ENCODE measurements at places on chromosomes 6 and 20.

- DNase-seq: no peak
These were observed 33.6 kb upstream of the HSF2 start for GRCh38 chr6:122365775-122366403.

DNA sequence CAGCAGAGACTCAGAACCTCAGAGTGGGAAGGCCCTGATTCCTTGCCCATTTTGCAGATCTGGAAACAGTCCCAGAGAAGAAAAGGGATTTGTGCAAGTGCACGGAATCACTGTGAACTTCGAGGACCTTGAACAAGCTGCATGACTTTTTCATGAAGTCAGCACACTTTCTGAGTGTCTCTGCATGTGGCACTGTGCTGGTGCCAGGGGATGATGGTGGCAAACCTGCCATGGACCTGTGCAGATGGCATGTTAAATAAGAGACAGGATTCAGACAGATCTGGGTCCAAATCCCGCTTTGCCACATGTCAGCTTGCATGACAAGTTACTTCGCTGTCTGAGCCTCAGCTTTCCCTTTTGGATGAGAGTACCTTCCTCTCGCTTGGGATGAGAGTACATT is 26.8 kb downstream of the ZNF831 start:
- DNase-seq: no peak

- no peak for DNase-seq
These were observed 621.5 kb upstream of the BTBD3 start for GRCh38 chr20:11296221-11296620.

DNA sequence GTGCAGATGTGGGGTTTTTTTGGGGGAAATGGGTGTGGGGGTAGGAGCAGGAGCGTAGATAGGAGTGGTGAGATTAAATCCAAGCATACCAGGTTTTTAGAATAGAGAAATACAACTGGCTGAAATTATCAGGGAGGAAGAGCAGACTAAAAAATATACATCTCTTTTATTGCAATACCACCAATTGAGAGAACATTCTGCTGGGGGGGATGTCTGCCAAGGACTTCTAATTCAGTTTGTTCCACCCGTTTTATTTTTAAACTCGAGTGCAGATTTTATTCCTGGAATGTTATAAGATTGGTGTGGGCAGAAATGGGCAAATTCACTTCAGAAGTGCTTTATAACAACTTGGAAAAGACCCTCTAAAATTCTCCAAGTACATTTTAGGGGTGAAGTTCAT is 192.7 kb downstream of the GMPR start:
- no peak for DNase-seq

DNA sequence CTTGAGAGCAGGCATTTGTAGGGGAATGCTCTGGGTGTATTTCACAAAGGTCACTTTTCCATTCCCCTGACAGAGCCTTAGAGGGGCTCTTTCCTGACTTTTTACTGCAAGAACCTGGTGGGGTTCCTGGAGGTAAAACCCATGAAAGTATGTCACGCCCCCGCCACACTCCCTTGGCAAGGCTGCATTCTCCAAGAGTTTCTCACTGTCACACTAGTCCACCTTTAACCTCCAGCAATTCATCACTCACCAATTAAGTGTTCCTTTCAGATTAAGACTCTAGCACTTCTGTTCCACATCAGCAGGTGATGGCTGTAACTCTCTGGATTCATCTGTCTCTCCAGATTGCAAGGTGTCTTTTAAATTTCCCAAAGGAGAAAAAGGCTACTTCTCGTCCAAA is 32.7 kb upstream of the NKX2-4 start:
- no peak for DNase-seq

GRCh38 chr6:119079283-119079809 is 882 bp upstream of the FAM184A start:
- DNase-seq: no peak

- DNase-seq: no peak
These were observed 648.5 kb downstream of the RNF144B start for GRCh38 chr6:19035461-19036195.

DNA sequence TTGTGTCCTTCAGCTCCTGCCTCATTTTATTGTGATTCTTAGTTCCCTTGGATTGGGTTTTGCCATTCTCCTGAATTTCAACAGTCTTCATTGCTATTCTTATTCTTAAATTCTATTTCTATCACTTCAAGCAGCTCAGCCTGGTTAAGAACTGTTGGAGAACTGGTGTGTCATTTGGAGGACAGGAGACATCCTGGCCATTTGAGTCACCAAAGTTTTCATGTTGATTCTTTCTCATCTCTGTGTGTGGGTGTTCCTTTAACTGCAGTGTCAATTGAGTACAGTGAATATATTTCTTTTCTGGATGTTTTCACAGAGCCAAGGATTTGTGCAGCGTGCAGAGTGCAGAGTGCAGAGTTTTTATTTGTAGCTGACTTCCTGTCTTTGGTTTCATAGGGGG is 33.5 kb upstream of the TFB1M start:
- no peak for DNase-seq

GRCh38 chr6:152879681-152880080 is 103.2 kb downstream of the FBXO5 start:
- no peak for DNase-seq

DNA sequence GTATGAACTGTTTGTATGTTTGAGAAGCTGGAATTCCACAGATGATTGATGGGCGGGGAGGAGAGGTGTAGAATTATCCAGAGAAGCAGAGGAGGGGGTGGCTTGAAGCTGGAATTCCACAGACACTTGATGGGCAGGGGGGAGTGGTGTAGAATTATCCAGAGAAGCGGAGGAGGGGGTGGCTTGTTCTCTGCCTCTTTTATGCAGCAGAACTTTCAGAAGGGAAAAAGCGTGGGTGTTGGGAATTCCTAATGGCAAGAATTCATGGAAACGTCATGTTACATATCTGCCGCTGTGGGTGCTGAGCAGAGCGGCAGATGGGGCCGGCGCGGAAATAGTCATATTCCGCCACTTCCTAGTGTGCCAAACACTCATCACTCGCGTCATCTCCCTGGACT is 167.9 kb upstream of the KCNG1 start:
- DNase-seq: no peak

DNA sequence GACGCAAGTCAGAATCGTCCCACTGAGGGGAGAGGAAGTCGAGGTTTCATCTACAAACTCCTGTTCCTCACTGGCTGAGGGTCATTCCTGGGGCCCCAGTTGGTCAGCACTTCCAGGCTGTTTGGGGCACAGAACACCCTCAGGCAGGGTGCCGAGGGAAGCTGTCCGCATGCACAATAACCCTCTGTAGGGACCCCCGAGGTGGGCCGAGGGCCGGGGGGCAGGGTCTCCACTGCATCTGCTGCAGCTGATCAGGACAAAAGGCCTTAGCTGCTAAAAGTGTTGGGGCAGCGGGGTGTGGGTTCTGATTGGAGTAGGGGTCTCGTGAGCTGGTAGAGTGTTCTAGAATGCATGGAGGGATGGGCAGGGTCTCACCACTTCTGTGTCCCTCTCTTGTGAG is 125.1 kb downstream of the TOX2 start:
- no peak for DNase-seq

DNA sequence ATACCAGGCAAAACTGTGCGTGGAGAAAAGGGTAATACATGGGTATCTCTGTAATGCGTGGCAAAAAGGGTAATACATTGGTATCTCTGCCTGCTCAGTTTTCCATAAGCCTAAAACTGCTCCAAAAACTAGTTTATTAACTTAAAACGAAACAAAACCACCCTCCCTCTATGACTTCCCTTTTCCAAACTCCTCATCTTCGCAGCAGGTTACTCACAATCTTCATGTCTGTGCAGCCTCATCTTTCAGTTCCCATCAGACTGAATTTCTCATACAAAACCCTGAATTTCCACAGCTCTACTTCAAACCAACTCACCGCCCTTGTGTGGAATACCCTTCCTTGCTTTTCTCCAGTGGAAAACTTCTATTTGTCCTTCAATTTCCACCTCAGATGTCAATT is 199.4 kb downstream of the PHACTR1 start:
- DNase-seq: no peak

- DNase-seq: no peak
These were observed 207.0 kb downstream of the KCNQ5 start for GRCh38 chr6:72828904-72829303.

DNA sequence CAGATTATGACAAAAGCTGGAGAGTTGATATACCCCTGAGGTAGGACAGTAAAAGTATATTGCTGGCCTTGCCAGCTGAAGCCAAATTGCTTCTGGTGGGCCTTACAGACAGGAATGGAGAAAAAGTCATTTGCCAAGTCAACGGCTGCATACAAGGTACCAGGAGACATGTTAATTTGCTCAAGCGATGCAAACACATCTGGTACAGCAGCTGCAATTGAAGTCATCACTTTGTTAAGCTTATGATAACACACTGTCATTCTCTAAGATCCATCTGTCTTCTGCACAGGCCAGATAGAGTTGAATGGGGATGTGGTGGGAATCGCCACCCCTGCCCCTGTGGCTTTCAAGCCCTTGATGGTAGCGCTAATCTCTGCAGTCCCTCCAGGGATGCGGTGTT is 40.4 kb upstream of the POPDC3 start:
- DNase-seq: no peak

DNA sequence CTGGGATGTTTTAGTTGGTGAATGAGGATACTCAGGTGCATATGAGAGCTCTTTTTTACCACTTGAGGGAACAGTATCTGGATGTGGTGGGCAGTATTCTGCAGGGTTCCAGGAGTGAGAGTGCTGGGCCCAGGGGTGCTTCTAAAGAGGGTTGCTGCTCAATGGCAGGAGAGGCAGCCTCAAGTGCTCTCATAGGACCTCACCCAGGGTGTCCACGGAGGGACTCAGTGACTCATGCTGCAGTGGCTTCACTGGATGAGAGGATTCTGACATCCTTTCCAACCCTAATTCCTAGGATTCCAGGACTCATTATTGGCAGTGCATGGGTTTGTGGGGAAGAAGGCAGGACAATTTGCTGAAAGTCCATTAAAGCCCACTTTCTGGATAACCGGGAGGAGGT is 176.6 kb upstream of the FERMT1 start:
- DNase-seq: no peak

DNA sequence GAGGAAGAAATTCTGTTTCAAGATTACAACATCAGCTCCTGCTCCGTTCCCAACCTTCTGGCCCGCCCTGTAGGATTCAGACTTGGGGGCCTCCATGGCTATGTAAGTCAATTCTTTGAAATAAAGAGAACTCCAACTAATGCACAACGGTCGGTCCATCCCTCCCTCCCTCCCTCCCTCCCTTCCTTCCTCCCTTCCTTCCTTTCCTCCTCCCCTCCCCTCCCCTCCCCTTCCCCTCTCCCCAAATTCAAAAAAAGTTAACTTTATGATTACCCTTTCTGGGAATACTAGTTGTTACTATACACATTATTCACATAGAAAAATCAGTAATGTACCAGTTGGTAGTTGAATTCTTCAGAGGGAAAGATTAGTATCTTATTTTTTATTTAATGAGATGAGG is 179.7 kb upstream of the AGPAT4 start:
- DNase-seq: no peak

- DNase-seq: no peak
These were observed 139.8 kb downstream of the KHDC1L start for GRCh38 chr6:73085443-73085871.

DNA sequence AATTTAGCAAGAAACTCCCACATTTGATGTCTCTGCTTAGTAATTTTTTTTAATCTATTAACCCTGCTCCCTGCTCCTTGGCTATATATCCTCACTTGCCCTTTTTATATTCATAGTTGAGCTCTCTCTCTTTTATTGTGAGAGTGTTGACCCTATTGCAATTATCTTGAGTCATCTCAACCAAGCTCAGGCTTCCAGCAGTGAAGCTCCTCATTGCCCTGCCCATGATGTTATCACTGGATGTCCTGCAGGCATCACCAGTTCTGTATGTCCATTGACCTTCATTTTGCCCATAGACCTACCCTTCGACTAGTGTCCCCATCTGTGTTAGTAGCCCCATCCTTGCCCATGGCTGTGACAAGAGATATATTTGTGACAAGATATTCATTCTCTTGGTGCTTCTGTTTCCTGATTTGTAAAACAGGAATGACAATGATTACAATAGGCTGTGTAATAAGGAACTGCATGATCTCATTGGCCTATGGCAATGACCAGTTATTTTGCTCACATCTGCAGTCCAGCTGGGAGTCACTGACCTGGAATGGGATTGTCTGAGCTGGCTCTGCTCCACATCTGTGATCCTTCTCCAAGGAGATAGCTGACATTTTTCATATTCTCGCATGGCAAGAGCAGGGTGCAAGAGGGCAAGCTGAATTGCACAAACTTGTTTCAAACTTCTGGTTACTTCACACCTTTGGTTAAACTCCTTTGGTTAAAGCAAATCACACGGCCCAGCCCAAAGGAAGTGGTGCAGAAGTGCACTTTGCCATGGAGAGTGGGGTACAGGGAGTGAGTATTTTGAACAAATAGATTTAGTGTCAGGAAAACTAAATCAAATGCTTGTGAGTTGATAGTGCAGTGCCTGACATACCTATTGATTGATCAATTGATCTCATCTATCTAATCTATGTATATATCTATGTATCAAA is 47.7 kb upstream of the CST5 start:
- no peak for DNase-seq

DNA sequence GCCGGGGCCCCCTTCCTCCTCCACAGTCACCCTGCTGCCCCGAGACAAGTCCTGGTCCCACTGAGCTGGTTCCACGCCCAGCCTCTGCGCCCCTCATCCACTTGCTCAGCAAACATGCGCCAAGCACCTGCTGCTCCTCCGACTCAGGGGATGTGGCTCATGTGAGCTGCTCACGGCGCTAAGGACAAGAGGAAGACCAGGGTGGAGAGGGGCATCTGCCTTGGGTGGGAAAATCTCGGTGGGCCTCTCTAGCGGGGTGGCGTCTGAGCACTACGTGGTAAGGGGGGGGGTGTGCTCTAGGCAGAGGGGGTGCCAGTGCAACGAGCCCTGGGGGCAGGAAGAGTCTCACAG is 4.5 kb downstream of the LAMA5 start:
- DNase-seq: no peak

DNA sequence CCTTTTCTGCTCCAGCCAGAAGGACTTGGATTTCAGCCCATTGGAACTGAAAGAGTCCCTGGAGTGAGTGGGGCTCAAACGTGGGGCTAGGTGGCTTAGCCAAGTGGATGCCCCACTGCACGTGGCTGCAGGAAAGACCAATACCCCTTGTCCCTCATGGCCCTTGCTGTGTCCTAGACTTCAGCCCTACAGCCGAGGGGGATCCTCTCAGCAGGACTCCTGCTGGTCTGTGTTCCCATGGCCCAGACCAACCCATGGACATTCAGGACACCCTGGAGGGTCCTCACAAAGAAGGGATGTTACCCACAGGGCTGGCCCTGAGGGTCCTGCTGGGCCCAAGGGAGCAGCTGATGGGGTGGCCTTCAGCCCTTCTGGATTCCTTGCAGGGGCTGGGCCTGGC is 30.0 kb upstream of the PHACTR3 start:
- DNase-seq: no peak

DNA sequence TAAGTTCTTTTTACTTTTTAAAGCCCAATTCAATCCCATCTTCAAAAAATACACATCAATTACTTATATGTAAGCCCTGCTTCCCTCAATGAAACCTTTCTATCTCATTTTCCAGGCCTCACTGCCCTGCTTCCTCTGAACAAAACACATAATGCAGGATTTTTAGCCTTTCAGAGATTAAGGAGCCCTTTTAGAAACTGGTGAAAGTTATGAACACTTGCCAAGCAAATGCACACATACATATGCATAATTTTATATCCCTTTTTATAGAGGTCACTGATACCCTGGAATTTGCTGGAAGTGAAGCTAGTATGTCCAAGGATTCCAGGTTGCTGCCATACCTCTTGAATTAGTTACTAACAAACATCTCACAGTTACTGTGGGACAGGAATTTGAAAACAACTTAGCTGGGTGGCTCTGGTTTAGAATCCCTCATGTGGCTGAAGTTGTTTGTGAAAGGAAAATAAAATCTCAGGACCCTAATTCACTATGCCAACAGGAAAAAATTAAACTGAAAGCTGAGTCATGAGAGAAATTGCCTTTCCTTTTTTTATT is 75.8 kb downstream of the UBE3D start:
- no peak for DNase-seq

All from activated CD8-positive, alpha-beta T cell treated with anti-CD3 and anti-CD28 coated beads for 36 hours (primary cell).